CD4-positive, alpha-beta T cell treated with Interleukin-10 for 1 hour (primary cell): ENCODE measurements at places on chromosomes 1 and 21.

DNA sequence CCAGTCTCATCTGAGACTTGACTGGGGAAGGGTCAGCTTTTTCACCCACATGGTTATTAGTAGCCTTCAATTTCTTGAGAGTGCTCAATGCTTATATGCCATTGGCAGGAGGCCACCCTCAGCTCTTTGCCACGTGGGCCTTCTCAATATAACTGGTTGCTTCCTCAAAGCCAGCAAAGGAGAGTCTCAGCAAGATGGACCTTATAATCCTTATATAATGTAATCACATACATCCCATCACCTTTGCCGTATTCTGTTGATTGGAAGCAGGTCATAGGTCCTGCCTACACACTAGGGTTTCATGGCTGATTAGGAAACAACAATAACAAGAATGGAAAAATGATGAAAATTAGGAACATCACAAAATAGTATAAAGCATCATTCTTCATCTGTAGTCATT lies 22.9 kb downstream of the TSEN15 start:
- no peak for DNase-seq

- no peak for DNase-seq
These were observed 1.5 kb downstream of the GRIK3 start for GRCh38 chr1:37032660-37033354.

DNA sequence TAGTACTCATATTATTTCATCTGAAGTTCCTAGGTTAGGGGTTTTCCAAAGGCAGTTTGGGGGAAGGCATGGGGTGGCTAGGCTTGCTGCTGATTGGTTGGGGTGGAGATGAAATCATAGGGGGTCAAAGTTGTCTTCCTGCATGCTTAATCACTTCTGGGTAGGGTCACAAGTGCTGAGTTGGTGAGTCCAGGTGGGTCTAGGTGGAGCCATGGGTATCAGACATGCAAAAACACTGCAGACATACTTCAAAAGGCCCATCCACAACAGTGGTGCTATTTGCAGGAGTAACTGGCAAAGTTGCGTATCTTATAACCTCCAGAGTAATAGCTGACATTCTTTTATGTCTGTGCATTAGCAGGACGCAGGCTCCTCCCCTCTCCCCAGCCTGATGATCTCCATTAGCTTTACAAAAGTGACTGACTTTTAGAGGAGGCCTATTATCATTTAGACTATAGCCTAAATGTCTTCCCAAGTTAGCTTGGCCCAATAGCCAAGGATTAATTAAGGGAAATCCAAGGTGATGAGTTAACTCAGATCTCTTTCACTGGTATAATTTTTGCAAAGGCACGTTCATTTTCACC lies 374.4 kb upstream of the PRMT6 start:
- no peak for DNase-seq

- no peak for DNase-seq
These were observed 34.9 kb upstream of the ZNF362 start for GRCh38 chr1:33221385-33221758.

DNA sequence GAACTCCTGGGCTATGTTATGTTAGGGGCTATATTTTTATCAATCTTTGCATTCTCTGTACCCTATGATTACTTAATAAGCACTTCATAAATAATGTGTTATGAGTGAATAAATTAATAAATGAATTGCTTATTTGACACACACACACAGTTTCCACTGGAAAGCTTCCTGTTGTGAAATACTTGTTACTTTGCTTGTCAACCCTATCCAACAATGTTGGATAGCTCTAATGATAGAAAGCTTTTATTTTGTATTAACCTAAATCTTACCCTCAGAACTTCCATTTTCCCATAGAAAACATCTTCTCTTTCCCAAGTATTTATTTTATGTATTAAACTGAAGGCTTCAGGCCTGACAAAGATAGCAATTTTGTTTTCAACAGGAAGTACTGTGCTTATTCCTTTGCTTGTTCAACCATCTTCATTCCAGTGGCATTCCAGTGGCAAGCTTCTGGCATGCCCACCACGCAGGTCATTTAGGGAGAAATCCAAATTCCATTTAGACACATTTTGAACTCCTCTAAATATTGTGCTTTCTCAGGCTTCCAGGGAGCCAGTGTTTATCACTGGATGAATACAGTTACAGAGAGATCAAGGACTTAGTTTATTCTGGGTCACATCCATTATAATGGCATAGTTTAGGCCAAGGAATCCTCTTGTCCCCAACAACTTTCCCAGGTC lies 134.4 kb downstream of the TGFB2 start:
- no peak for DNase-seq
